Right renal cortex interstitium (tissue), 3 donors: ENCODE measurements at places on chromosomes 6 and 20.

GRCh38 chr6:7106752-7107577 is 796 bp upstream of the RREB1 start:
- no peak for DNase-seq

DNA sequence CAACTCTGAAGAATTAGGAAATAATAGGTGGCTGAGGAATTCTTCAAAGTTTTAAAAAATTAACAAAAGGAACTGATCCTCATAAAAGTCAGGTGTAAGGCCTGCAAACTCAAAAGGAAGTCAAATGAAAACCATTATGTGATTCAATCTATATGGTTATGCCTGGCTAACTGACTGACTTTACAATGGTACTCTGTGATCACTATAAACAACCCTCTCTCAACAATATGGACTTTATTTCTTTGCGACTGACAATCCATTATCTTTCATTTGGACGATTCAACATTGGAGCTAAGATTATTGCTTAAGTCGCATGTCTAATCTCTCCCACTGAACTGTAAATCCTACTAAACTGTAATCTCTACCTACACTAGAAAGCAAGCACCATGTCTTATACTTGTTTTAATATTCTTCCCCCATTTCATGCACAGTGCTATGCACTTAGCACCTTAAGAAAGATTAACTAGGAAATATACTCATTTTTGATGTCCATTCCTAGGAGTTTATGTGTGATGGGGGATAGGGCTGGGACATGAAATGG is 1.4 kb downstream of the STK38 start:
- DNase-seq: no peak

DNA sequence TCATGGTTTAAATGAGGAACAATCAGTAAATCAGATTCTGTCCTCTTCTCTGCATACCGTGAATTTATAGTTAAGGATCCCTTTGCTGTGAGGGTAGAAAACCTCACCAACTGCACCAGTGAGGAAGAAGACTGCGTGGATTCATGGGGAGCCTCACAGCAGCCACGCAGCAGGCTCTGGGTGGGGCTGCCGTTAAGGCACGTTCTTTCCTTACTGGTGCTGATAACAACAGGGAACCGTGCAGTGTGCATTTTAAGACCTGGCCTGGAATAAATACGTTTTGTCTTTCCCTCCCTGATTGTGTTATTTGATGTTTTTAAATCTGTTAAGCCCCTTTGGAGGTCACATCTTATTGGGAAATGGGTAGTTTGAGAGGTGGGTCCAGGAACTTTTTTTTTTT is 17.6 kb upstream of the MYLK2 start:
- DNase-seq: no peak

- DNase-seq: no peak
Observed at GRCh38 chr6:100809346-100809745, 71.8 kb downstream of the ASCC3 start.

- no peak for DNase-seq
Observed at GRCh38 chr6:167985911-167986595, 11.4 kb upstream of the KIF25 start.

GRCh38 chr20:41173791-41174341 is 36.5 kb downstream of the PLCG1 start:
- no peak for DNase-seq

DNA sequence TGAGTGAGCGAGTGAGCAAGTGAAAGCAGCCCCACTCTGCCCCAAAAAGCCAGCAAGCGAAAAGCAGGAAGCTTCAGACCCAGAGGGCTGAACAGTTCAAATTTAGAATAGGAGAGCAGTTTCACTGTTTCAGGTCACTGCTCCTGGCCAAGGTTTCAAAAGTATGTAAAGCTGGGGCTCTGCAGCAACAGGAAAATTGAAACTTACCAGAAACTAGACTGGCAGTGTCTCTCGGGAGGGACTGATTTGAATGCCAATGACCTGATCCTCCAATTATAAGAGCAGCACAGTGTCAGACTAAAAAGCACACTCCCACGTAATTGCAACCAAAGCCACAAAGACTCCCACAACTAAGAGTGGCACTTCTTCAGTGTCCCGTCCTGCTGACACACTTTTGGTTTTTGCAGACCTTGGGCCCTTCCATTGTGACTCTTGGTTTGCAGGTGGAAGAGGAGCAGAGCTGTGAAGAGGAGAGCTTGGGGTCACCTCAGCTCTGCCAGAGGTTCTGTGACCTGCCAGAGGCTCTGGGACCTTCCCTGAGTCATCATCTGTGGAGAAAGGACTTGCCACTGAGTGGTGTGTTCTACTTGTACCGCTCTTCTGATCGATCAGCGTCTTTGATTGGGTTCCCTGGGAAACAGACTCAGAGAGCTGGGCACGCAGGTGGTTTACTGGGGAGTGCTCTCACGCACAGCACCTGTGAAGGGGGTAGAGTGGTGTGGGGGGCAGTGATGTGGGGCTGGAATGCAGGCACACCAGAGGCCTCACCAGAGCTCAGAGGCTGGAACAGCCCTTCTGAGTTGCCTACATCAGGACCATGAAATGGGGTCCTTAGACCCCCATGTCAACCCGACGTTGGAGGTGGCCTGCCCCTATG is 52.7 kb upstream of the PTGIS start:
- no peak for DNase-seq

DNA sequence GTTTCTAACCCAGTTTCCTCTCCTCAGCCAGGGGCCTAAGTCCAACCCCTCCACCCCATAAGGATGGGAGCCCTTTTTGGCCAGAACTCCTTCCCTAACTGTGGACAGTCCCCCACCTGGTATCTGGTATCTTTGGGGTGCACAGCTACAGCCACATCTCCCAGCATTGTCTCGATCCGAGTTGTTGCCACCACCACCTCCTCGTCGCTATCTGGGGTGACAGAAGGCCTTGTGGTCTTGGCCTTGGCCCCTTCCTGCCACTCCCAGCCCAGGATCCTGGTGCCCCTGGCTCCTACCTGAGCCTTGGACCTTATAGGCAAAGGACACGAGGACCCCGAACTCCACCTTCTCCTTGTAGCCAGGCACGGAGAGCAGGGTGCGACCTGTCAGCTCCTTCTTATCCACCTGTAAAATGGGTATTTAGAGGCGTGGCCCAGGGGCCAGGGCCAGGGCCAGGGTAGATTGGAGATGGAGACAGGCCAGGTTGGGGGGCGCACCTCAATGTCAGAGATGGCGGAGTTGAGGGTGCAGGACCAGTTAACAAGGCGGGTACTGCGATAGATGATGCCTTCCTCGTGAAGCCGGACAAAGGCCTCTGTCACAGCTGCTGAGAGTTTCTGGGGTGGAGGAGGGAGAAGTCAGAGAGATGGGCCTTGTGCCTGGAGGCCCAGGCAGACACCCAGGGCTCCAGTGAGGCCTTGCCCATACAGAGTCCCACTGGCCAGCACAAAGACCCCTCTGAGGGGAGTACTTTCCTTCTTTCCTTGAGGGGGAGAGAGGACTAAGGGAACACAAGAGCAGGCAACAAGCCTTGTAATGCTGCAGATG is 7.2 kb upstream of the VWA7 start:
- no peak for DNase-seq
